ENCODE measurements at places on chromosomes 2 and 18.

DNA sequence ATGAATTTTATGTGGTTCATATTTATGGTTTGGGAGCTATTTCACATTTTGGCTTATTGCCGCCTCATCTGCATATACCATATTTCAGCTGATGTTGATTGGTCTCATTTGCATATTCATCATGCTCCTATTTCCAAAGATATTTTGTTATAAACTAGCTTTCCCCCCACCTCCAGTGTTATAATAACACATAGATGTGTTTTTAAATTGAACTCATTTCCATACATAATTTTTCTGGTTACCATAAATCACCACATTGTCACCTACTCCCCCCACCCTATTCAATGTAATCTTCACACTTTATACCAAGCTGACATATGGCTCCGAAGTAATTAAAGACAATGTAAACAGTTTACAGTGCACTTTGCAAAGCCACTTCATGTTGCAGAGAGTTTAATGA is 101.2 kb downstream of the FSHR start:
- DNase-seq: no peak

DNA sequence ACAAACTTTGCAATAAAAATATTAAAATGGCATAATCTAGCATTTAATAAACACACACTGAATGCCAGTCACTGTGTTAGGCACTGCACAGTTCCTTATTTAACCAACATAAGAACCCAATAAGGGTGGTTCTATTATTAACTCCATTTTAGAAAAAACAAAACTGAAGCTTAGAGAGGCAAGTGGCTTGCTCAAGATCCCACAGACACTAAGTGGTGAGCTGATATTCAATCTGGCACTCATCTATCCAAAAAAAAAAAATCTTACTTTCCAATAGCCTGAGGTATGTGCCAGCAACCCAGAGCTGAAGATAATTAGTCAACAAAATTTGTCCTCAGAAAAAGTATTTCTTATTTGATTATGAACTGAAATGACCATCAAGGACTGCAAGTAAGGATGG is 799 bp downstream of the CYTIP start:
- DNase-seq: no peak

- DNase-seq: no peak
These were observed 107.6 kb downstream of the SETBP1 start for GRCh38 chr18:44788334-44788733.

DNA sequence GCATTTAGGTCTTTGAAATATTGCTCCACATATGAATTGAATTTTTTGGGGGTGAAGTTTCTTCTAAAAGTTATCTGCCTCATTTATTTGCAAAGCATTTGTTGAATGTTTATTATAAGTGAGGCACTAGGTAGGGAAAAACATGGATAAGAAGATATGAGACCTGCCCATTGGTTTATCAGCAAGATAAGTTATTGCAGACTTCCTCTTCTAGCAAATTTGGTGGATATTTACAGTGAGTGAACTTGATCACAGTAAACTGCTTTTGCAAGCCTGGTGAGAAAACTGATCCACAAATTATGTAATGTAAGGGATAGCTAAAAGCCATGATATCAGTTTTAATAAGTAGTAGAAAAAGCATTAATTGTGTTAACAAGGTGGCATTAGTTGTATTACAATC is 364.8 kb downstream of the SOCS6 start:
- no peak for DNase-seq

DNA sequence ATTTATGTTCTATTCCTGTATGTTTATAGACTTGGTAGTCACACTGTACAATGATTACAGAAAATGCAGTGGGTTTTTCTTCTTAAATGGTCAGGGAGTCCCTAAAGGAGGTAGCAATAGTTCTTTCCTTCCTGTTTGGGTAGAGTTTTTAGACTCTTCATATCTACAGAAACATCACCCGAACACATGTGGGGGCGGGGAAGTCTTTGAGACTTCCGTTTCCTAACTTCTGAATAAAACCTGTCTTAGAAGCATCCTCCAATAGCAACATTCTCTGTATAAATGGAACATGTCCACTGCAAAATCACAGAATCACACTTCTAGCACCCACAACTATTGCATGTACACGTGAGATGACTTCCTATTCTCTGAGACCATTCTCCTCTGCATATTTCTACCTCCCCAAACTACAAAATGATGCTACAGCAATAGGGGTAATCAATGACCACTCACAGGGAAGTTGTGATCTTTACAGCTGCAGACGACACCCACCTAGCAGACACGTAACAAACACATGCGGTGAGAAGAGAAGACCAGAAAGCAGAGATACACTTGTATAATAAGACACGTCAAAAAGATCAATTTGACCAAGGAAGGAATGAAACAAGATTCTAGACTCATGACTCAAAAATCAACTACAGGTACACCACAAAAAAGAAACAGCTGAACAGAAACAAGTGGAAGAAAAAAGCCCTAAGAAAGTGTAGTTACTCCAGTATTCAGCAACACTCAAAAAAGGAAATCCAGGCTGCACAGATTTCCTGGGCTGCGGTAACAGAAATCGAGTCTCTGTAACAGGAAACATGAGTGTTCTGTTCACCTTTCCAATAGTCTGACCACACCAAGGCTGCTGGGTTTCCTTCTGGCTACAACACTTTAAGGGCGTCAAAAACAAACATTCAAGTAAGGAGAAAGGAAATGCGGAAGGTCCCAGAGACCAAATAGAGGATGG is 120.4 kb downstream of the ZNF516 start:
- DNase-seq: peak; percentile 65

GRCh38 chr18:59238385-59238784 is 18.4 kb downstream of the GRP start:
- no peak for DNase-seq

DNA sequence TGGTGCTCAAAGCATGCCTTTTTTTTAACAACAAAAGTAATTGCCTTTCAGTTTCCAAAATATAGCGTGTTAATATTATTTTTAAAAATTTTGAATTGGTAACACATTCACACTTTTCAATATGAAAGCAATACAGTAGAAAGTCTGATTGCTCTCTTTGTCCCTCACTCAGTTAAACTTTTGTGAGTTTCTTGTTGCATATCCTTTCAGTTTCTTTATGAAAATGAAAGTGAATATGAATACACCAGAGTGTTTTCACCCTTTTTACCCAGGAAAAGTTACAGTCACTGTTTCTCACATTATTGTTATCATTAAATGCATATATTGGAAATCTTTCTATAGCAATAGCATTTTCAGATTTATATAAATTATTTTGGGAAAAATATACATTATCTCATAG is 377.4 kb upstream of the CRIM1 start:
- no peak for DNase-seq

- no peak for DNase-seq
These were observed 522.0 kb downstream of the SPAG16 start for GRCh38 chr2:213806125-213806726.

GRCh38 chr2:197972061-197972460 is 167.7 kb downstream of the PLCL1 start:
- no peak for DNase-seq

DNA sequence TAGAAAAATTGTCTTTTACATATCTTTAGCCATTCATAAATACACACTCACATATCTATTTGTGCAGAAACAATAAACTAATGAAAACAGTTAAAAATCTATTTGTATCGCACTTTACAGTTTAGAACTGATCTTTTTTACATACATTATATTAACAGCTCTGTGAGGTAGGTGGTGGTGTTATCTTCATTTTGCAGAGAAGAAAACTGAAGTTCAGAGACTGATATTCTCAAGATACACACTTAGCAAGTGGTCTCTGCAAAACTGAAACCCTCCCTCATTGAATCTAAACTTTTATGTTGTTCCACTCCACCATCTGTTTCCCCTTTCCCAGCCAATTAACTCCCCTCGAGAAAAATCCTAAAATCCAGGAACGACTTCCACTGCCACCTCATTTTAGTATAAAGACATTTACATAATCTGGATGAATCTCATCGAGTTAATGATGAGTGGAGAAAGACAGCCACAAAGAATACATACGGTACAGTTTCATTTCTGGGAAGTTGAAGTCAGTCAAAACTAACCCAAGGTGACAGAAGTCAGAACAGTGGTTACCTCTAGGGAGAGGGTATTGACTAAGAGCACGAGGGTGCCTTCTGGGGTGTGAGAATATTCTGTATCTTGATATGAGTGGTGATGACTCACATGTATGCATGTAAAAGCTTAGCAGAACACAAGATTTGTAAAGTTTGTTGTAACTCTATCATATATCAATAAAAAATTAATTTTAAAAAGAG is 524.2 kb upstream of the TCF4 start:
- no peak for DNase-seq

- no peak for DNase-seq
These were observed 3.8 kb upstream of the GCC2 start for GRCh38 chr2:108444941-108445840.
